Natural killer cell (primary cell): ENCODE measurements at places on chromosomes 7 and 10. TPM values are rescaled to one million over a fixed set of nuclear protein-coding genes. Genes with fewer than 3 reads are reported as not detected.

The ORC5 gene
- 13.6 TPM for total RNA-seq

The NUTM2E gene
- 0.49 TPM for total RNA-seq

The HDAC9 gene
- 24.1 TPM for total RNA-seq

The DGKI gene
- total RNA-seq: not detected

The IDI2 gene
- not detected for total RNA-seq

The ASAH2 gene
- total RNA-seq: 2.9 TPM

DNA sequence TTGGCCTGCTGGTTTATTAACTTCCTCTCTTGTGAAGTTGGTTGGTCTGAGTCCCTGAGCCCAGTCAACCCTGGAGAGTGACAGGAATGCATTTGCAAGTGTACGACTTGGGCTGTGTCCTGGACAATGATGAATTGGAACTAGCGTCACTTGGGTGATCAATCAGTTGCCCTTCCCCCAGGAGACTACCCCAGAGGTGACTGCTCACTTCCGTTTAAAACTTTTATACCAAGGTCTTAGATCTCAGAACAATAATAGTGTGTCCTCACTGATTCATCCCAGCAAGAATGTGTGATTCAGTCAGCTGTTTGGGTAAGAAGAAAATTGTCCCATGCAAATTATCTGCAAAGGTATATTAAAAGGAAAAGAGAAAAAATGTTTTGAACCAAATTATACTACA lies 102.9 kb upstream of the ARMC3 start:
- DNase-seq: no peak

DNA sequence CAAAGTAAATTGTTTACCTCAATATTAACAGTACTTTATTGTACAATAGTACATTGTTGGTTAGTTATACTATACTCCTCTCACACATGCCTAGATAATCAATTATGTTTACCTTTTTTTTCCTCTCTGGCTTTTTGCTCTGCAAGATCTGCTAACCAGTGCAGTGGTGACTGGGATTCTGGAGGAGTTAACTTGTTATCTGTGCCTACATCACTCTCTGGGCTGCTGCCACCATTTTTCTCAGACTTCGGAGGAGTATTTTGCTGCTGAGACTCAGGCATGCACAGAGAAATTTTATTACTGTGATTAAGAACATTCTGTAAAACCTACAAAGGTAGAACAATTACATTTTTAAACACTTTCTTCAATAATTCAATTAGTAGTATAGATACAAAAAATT lies 59.7 kb downstream of the NRBF2 start:
- no peak for DNase-seq

- no peak for DNase-seq
These were observed 822 bp downstream of the ZC3HAV1L start for GRCh38 chr7:139034855-139035585.

DNA sequence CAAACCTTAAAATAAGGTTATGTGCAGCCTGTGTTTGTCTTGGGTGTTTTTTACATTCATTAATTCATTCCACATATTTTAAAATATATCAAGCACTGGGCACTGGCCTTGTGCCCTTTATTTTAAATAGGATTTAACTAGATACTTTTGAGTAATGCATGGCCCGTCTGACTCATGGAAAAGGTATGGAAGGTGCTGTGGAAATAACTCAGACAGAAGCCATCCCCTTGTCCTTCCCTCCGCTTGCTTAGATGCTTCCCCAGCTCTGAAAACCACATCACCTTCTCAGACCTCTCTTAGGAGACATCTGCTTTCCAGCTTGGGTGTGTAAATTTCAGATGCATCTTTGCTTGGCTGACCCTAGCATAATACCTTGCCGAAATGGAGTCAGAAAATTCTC lies 30.5 kb downstream of the SLC18A2 start:
- no peak for DNase-seq

DNA sequence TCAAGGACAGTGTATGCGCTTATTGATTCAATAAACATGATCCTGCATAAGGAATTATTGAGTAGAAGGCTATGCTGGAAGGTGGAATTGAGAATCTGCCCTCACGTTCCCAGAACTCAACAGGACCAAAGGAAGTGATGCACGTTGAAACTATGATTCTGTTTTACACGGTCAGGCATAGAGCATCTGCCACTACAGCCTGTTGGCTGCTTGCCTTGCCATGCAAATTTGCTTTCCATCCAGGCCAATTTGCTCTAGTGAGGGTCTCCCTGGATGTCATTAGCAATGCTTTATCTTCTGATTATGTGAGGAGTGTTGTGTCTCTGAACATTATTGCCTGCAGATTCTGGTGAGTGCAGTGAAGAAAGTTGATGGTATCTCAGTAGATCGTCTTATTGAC lies 132.9 kb downstream of the ADRA2A start:
- no peak for DNase-seq

DNA sequence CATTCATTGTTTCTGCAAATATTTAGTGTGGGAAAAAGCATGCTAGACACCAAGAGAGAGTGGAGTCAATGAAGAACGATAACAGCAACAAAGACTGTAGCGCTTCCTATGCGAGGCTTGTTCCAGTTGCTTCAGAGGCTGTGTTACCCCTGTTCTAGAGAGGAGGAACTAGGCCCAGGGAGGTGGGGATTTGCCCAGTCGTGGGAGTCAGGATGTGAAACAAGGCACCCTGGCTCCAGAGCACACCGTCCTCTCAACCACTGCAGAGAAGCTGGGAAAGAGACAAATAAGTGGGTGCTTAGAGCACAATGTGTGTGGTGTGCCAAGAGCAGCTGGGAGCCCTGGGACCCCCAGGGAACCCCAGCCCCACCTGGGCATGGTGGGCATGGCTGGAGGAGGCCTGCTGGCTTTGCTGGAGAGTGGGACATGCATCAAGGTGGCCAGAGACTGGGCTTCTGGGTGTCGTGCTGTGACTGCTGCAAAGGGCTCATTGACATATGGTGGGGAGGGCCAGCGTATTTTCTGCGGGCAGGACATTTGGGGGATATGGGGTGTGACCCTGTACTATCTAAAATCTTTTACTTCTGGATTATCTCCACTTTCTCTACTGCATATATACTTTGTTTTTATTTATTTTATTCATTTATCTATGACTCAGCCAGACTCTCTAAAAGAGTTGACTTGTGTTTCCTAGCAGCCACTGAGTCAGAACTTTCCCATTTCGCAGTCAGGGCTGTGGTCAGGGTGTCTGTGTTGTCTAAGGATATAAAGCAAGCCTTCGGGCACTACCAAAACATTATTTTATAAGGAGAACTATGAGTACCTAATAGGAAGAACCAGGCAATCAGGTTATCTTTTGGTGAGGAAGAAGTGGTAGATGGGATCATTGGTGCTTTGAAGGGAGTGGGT lies 95.4 kb downstream of the TCF7L2 start:
- DNase-seq: no peak

GRCh38 chr7:150986099-150986512 lies 4.7 kb upstream of the NOS3 start:
- no peak for DNase-seq

DNA sequence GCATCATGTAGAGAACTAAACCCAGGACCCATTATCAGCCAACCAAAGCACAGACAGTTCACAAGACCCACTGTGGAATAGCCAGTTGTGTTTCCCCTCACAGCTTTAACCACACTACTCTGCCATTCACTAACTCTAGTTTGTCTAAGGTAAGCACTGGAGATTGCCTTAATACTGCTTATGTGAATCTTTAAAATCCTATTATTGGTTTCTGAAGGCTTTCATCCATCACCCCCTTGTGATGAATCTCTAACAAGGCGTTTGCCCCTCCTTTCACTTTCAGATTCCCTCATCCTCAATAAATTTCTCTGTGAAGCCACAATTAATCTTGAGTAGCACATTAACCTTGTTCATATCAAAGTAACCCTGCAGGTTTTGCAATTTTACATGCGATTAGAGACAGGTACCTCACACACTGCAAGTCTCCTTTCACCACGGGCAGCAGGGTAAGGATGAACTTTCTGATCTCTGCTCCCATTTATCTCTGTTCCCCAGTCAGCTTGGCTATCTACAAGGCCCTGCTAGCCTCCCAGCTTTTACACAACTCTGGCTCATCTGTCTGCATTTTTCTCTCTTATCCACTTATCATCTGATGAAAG lies 785.6 kb downstream of the REEP3 start:
- no peak for DNase-seq

DNA sequence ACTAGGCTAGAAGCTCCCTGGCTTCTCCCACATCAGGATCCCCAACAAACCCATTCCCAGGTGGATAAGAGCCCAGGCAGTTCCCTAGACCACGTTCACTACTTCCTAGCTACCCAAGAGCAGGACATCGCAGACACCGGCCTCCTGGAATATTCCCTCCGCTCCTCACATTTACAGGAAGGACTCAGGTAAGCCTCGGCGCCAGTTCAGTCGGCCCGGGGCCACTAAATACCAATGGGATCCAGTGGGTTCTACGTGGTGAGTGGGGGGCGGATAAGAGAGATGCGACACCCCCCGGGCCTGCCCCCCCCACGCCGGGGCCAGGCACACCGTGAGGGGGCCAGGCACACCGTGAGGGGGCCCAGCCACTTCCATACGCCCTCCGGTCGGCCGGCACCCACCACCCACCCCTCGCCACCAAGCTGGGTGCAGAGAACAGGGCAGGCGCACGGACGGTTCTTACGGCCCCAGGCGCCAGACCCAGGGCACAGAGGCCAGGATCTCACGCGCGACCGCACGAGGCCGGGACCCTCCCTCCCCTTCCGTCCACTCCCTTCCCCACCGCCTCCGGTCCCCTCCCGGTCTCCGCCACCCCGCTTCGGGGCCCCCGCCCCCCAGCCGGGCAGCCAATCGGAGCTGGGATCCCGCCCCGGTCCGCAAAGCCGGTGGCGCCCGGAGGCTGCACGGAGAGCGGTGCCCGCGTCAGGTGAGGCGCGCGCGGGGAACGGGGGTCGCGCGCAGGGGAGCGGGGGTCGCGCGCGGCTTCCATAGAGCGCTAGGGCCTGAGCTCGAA lies at the start of gene BLVRA:
Gene BLVRA (plus strand): TSS at position 652 of the 793 bp plus-strand sequence. CDS start 12,479 bp downstream, outside the sequence.
- peak; percentile 60 for DNase-seq

- DNase-seq: no peak
These were observed 14.2 kb downstream of the DUSP5 start for GRCh38 chr10:110511734-110512449.

DNA sequence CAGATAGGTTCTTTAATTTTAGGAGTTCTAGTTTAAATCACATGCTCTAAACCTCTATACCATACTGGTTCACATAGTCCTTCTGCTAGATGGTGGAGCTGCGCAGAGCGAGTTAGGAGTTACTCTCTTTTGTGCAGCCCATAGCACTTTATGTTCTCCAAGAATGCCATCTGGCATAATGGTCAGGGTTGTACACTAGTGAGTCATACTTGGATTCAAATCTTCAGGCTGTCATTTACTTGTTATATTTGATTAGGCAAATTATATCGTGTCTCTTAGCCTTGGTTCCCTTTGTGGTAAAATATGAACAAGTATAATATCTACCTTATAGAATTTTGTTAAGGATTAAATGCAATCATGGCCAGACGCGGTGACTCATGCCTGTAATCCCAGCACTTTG lies 1078.3 kb downstream of the NRG3 start:
- DNase-seq: no peak

GRCh38 chr7:380711-381210 lies 90.8 kb downstream of the FOXL3 start:
- DNase-seq: no peak

DNA sequence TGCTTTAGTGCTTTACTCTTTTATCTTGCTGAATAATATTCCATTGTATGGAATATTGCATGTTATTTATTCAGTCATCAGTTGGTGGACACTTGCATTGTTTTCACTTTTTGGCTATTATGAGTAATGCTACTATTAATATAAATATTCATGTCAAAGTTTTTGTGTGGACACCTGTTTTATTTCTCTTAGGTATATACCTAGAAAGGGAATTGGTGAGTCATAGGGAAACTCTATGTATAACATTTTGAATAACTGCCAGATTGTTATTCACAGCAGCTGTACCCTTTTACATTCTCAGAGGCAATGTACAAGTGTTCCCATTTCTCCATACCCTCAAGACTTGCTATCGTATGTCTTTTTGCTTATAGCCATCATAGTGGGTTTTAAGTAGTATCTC lies 268.7 kb downstream of the SEMA3A start:
- DNase-seq: no peak

- DNase-seq: no peak
These were observed 975.2 kb downstream of the SORCS1 start for GRCh38 chr10:106189292-106189691.

GRCh38 chr10:111113961-111114757 lies 37.3 kb downstream of the ADRA2A start:
- no peak for DNase-seq

- no peak for DNase-seq
These were observed 142.6 kb downstream of the RNLS start for GRCh38 chr10:88440541-88440940.

GRCh38 chr10:121942749-121943416 lies 15.1 kb upstream of the ATE1 start:
- DNase-seq: no peak

DNA sequence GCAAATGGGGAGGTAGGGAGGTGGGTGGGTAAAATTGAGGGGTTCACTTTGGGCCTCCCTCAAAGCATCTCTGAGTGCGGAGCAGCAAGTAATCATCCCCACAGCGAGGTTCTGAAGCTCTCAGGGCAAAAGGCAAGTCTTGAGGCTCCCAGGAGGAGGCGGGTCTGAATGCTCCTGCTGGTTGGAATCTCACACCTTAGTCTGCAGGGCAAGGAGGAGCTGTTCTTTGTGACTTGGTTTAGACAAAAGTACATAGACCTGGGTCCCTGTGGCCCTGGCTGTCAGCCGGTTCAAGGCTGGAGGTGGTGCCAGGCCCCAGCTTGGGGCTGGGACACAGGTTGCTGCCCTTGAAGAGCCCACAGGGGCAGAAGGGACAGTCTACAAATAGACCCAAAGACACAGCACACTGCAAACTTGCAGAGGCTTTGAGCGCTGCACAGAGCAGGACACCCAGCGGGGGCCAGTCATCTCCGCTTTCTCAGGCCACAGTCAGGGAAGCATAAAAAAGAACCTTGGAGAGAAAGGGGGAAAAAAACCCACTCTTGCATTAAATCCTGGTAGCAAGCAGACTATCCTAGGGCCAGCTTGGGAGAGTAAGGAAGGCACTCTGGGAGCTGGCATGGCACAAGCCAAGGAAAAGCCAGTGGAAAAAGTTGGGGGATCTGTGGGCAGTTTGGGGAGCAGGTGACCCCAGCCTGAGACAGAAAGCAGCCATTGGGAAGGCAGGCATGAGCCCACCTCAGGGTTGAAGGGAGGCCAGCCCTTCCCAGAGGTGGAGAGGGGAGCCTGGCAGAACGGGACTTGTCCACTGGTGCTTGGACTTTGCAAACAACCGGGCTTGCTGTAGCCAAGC lies 926 bp upstream of the C10orf71 start:
- no peak for DNase-seq

GRCh38 chr10:49115015-49115795 lies at the start of gene VSTM4:
Gene VSTM4, minus strand, starts transcription at chr10:49115522. Its CDS starts 37 bp downstream, at chr10:49115485.
- peak; percentile 14 for DNase-seq

DNA sequence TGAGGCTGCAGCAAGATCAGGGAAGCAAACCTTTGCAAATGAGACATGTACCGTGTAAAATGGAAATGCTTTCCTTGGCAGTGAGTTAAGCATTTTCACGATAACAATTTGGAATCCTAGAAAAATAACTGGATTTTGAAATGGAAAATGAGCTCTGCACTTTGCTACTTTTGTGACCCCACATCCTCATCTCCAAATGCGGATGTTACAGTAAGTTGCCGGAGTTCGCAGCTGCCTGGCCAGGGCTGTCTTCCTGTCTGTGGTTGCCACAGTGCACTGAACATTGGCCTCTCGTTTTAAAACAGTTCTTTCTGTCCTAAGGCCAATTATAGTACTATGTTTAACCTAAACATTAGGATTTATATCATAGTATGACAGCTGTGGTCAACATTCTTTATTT lies 136.2 kb upstream of the FZD8 start:
- DNase-seq: no peak
